RCC 7860 (cell line): ENCODE measurements at places on chromosomes 13 and 19.

- DNase-seq = no peak
These were observed 273.8 kb downstream of the SLITRK6 start for GRCh38 chr13:85525411-85525810.

- no peak for DNase-seq
These were observed 50.9 kb downstream of the EPS15L1 start for GRCh38 chr19:16420781-16421386.

GRCh38 chr13:90416938-90417337, 930.5 kb upstream of the MIR17HG start:
- no peak for DNase-seq

GRCh38 chr19:43152214-43152613, 34.1 kb downstream of the PSG5 start:
- DNase-seq = no peak

- no peak for DNase-seq
These were observed 114.1 kb upstream of the SOX1 start for GRCh38 chr13:111952814-111953213.

DNA sequence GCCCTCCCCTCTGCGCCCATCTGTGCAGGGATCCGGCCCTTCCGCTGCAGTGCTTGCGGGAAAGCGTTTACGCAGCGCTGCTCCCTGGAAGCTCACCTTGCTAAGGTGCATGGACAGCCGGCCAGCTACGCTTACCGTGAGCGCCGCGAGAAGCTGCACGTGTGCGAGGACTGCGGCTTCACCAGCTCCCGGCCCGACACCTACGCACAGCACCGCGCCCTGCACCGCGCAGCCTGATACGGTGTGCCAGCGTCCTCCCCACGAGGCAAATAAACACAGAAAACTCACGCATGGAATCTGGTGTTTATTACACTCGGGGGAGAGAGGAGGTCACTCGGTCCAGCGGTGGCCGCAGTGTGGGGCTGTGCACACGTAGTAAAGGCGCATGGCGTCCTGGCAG, 1.2 kb downstream of the POLR2I start:
- DNase-seq = no peak

DNA sequence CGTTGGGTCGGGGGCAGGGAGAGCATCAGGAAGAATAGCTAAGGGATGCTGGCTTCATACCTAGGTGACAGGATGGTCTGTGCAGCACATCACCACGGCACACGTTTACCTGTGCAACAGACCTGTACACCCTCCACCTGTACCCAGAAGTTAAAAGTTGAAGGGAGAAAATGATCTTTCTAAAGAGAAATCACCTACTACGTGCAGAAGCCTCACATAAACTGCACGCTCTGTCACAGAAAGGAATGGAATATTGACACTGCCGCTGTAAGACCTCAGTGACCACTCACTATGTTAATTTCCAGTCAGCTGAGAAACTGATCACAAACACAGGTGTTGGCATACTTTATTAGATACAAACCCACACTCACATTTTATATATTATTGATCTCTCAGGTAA, 26.8 kb downstream of the LAMP1 start:
- DNase-seq = no peak

- DNase-seq = no peak
These were observed 12.7 kb downstream of the EHD2 start for GRCh38 chr19:47725759-47726401.

- DNase-seq = no peak
These were observed 22.8 kb upstream of the ZNF564 start for GRCh38 chr19:12574036-12574435.

- no peak for DNase-seq
These were observed 50.8 kb upstream of the FLT1 start for GRCh38 chr13:28545583-28546333.
